Activated CD8-positive, alpha-beta T cell treated with anti-CD3 and anti-CD28 coated beads, Interleukin-2, amount 10 ng/mL, durations not matched to agents 7 days and 5 days (primary cell): ENCODE measurements at places on chromosomes 5 and 9.

GRCh38 chr9:28820741-28821140 is 1247.5 kb upstream of the C9orf72 start:
- no peak for DNase-seq

GRCh38 chr5:90886381-90886780 is 327.8 kb downstream of the ADGRV1 start:
- no peak for DNase-seq

DNA sequence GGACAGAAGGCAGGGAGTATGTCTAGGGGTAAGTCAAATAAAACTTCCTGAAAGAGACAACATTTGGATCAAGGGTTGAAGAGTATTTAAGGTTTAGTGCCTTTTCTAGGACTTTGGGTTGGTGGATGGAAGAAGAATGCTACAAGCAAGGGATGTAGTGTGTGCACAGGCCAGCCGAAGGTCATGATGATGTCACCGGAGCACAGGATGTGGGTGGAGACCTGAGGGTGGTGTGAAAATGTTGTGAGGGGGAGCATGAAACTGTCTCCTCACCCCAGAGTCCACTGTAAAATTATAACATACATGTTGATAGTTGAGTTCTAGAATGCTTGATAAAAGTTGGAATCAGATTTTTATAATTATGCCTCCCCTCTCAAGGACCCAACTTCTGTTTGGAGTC is 553.3 kb upstream of the SGCD start:
- no peak for DNase-seq

DNA sequence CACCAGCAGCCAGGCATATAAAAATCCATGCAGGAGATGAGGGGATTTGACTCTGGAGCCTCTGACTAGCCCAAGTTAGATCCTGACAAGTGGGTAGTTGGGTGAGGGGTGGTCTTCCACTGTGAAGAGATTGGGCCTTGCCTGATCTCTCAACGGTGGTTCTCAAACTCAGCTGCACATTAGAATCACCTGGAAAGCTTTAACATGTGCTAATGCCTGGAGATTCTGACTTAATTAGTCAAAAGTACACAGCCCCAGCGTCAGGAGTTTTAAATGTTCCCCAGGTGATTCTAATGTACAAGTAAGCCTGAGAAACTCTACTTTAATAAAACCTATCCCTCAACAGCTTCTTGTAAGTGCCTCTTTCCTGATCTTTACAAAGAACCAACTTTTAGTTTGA is 57.5 kb downstream of the GCNT4 start:
- DNase-seq, result no peak

- no peak for DNase-seq
Observed at GRCh38 chr5:77812926-77813589, 36.9 kb upstream of the TBCA start.

GRCh38 chr5:115272297-115272958 is 9.8 kb upstream of the PGGT1B start:
- DNase-seq, result no peak
